ENCODE measurements at places on chromosomes 3 and 15.

DNA sequence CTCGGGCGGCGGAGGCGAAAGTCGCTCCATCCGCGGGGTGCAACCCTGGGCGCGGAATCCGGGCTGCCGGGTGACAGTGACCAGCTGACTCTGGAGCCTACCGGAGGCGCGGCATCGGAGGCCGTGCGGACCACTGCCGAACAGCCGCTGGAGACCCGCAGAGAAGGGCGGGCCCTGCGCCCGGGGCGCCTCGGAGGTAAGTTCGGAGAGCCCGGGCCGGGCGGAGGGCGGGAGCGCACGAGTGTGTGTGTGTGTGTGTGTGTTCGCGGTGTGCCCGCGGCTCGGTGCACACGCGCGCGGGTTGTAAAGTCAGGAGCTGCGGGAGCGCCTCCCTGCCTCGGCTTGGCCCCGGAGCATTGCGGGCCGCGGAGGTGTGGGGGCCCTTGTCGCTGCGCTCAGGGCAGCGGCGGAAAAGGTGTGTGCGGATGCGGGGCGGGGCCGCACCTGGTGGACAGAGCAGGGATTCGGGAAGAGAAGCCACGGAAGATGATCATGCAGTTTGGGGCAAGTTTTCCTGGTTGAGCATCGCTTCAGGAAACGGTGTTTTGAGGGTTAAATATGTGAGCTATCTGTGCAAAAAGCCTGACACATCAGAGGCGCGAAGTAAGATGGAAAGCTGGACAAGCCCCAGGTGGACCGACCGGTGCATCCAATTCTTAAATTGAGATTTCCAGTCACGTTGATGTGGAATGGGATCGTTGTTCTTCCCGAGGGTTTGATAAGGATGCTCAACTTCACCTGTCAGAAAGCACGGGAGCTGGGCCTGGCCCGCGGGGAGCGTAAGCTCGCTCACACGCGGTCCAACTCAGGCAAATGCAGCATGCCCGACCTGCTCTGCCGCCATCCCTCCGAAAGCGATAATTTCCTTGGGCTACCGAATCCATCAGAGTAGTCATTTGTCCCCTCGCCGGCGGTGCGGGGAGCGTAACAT, 474 bp downstream of the MINAR1 start:
- DNase-seq = no peak

- no peak for DNase-seq
Observed at GRCh38 chr3:187403768-187404288, 35.6 kb downstream of the RTP4 start.

DNA sequence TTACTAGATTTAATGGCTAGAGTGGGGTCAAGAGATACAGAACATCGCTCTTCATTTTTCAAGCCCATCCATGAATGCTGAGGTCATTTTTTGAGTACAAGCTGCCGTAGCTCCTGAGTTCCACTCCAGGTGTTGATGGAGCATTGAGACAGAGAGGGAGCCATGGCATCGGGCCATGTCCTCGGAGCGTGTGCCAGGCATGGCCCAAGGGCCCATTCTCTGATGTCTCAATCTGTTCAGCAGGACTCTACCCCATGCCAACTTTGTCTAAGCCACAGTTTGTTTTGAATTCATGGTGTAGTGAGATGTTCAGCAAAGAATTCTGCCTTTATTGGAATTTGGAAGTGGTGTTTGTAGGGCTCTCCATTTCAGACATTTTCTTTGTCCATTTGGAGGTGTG, 110.5 kb upstream of the ADAMTS9 start:
- no peak for DNase-seq

- no peak for DNase-seq
Observed at GRCh38 chr3:176839901-176840300, 357.4 kb downstream of the TBL1XR1 start.

GRCh38 chr3:122025296-122025695, 3.2 kb upstream of the ILDR1 start:
- no peak for DNase-seq

Measured in activated CD8-positive, alpha-beta memory T cell treated with anti-CD3 and anti-CD28 coated beads for 1 hour (primary cell).